Nucleus accumbens (tissue), 56 donors: ENCODE measurements at places on chromosomes 12 and 14.

GRCh38 chr12:132237772-132238487 lies 91.5 kb downstream of the GALNT9 start:
- DNase-seq: no peak

- no peak for DNase-seq
Observed at GRCh38 chr14:87122166-87122565, 870.8 kb downstream of the GALC start.

- DNase-seq: no peak
Observed at GRCh38 chr14:104384776-104385071, 194.8 kb upstream of the C14orf180 start.

DNA sequence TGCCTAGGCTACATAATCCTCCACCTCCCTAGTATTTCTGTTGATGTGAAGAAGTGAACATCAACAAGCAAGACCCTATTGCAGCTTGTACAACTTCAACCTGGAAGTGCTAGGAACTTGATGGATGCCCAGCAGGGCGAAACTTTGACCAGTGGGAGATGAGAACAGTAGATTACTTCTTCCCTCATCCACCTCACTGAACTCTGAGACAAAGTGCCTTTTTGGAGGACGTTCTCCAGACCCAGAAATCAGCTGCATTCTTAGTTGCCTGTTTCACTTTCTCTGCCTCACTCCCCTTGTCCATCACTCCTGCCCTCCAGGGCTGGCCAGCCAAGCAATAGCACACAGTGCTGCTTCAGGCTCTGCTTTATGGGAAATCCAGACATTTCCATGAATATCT lies 683.4 kb downstream of the GALC start:
- DNase-seq: no peak

DNA sequence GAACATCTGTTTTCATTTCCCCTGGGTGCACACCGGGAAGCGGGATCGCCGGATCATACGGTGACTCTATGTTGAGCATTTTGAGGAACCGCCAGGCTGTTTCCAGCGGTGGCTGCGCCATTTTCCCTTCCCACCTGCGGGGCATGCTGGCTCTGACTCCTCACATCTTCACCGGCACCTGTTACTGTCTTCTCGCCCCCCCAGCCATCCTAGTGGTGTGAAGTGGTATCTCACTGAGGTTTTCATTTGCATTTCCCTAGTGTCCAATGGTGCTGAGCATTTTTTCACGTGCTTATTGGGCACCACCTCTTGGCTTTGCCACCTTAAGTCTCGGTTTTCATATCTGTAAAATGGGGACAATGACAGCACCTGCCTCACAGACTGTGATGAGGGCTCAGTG lies 44.1 kb upstream of the EML1 start:
- DNase-seq: no peak

- no peak for DNase-seq
Observed at GRCh38 chr14:104728631-104729030, 4.6 kb downstream of the ADSS1 start.

GRCh38 chr12:58893495-58893894 lies 26.8 kb downstream of the LRIG3 start:
- peak; percentile 17 for DNase-seq

- peak; percentile 59 for DNase-seq
Observed at GRCh38 chr12:132494294-132495164, 4.6 kb downstream of the FBRSL1 start.
